ENCODE measurements at places on chromosomes 11 and 22.

GRCh38 chr22:17814830-17815229 lies 40.6 kb upstream of the BID start:
- no peak for DNase-seq

GRCh38 chr22:49447837-49448236 lies 379.8 kb downstream of the BRD1 start:
- DNase-seq, result no peak

DNA sequence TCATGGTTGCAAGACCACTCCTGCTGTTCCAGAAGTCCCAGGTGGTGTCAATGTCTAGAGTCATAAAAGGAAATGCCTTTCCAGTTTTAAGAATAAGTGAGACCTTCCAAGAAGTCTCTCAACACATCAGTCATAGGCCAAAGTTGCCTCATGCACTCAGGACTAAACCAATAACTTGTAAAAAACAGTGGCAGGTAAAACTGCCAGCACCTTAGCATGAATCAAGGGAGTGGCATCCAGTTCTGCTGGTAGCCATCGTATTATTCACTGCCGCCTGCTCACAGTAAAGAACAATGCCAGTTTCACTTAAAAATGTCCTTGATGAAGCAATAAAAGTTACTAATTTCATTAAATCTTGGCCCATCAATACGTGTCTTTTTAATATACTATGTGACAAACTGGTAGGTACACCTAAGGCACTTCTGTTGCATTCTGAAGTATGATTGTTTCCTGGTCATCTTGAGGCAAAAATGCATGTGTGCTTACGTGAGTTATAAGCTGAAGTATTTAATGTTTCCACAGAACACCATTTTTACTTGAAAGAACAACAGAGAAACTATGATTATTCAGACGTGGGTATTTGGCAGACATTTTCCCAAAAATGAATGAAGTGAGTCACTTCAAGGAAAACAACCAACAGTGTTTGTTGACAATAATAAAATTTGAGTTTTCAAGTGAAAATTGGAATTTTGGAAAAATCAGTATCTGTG lies 125.2 kb upstream of the SNX19 start:
- no peak for DNase-seq

- no peak for DNase-seq
Observed at GRCh38 chr11:129213261-129213660, 21.1 kb upstream of the ARHGAP32 start.

DNA sequence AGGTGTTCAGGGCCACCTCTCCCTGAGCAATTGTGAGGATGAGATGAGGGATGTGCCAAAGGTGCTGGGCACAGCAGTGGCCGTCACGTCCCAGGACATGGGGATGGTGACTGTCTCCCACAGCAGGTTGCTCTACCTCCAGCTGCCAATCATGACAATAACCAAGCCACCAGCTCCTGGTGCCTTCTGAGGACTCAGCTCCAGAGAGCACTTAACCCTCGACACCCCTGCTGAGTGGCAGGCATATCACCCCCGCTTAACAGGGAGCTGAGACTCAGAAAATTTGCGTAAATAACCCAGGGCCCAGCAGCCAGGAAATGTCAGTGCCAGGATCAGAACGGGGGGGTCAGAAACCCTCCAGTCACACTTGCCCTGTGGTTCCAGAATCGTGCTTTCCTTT lies 8.4 kb upstream of the PNPLA5 start:
- DNase-seq, result no peak

DNA sequence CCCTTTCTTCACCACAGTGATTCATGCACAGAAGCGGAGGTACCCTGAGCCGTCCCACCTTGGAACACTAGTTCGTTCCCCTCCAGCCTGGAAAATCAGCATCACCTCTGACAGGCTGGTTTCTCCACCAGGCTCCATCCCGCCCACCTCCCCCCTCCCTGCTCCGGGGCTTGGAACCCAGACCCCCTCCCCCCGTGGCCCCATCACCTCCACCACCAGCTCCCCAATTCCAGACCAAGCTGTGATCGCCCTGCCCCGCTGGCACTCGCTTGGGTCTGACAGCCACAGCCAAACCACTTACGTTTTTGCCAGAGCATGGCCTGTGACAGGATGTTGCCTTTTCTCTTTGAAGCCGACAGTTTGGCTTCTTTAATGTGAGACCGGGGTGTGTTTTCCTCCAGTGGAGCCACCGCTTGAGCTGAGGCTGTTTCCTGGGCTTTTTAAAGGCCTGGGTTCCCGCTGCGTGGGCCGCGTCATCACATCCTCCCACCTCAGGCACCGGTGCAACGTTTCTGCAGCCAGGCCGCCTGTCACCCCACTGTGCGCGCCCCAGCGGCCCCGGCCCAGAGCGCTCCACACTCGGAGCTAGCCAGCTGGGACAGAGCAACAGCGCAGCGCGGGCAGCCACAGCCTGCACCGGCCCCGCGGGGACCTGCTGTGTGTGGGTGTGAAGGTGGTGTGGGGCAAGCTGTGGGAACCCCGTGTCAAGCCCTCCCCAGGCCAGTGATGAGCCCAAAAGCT lies at the start of gene POU2AF1:
TSS of gene POU2AF1 (minus strand) at position 415 of the 741 bp plus-strand sequence. CDS start at position 317, 98 bp downstream.
- DNase-seq, result peak; percentile 74

DNA sequence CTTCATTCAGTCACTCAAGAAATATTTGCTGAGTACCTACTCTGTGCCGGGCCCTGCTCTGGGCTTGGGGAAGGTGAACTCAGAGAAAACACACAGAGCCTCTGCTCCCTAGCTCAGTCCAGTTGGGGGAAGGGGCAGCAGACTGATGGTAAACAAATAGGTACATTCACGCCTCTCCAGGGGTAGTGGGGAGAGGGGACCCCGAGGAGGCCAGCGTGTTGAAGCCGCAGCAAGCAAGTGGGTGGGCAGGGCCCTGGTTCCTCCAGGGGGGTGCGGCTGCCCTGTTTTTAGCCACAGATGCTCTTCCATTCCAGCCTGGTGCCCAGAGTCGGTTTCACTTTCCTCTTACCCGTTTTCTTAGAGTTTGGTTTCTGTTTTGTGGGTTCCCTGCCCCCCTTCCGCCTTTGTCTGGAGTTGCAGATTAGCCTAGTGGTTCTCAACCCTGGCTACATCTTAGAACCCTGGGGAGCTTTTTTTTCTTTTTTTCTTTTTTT lies 8.7 kb downstream of the DRAP1 start:
- DNase-seq, result peak; percentile 73

- no peak for DNase-seq
Observed at GRCh38 chr11:17188675-17189074, 19.1 kb downstream of the PIK3C2A start.
